ENCODE measurements at places on chromosomes 3 and 15.
A peak's percentile ranks its signal among the peaks of the same experiment; 100 is the strongest.

DNA sequence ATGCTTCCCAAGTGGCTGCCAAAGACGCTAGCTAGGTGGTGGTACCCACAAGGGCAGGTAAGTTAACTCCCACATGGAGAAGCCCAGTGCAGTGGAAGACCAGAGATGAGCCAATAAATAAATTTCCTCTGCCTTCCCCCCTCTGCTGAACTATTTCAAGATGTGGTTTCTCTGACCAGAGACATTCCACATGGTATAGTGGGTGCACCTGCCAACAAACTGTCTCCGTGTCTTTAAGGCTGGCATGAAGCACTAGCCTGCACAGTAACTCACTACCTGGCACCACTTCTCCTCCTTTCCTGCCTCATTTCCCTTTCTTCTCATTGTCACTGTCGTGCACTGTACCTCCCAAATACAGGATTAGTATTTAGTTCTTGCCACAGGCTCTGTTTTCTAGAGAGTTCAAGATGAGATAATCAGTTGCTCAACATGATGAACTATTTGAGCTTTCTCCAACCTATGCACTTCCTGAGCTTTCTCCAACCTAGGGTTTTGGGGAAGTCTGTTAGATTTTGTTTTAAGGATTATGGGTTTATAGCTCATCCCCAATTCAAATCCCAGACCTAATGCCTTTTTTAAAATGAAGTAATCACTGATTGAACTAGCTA, 8.4 kb upstream of the CRTAP start:
- DNase-seq = no peak

- DNase-seq = no peak
Measured at GRCh38 chr3:182978387-182978786, 2.0 kb downstream of the DCUN1D1 start.

- DNase-seq = peak; percentile 60
Measured at GRCh38 chr3:161273589-161274218, 52.6 kb downstream of the NMD3 start.

DNA sequence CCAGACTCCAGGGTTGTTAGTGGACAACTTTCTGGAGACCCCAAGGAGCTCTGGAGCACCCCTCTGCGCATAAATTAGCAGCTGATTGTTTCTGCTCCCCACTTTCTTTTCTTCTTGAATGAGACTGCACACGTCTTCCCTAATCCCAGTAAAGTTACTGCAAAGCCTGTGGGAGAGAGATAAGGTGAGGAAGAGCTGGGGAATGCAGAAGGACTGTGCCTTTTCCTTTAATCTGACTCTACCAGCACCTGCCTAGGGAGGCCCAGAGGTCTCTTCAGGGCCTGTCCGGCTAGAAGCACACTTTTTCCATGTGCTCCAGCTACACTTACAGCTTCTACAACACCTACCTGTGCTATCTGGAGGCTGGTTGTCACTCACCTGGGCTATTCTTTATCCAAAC, 143.8 kb downstream of the KCNMB2 start:
- no peak for DNase-seq

DNA sequence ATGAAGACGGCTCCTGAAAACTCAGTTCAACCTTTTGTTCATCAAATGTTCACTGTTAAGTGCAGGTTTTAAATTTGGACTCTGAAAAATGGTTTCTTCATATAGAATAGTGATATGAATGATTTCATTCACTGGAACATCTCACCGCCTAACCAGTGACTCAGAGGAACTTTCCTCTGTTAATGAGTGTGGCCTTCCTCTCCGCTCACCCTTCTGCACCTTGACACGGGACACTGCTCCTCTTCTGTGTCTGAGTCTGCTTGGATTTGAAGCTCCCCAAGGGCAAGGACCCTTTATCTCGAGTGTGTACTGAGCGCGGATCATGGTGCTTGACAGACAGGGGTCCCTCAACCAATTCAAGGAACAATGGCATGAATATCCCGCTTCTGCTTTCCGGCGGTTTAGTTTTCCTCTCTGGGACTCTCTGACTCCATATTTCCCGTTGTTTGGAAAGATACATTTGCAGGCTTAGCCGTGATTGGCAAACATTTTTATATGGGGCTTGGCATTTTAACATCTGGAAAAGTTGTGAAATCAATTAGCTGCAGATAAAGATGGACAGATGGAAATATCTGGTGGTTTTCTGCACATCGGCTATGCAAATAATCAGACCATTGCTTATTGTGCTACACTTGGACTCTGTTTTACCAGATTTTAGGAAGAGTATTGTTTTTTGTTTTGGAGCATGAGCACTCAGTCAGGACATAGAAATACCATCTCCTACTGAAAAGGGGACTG, 20.9 kb downstream of the KBTBD8 start:
- no peak for DNase-seq

DNA sequence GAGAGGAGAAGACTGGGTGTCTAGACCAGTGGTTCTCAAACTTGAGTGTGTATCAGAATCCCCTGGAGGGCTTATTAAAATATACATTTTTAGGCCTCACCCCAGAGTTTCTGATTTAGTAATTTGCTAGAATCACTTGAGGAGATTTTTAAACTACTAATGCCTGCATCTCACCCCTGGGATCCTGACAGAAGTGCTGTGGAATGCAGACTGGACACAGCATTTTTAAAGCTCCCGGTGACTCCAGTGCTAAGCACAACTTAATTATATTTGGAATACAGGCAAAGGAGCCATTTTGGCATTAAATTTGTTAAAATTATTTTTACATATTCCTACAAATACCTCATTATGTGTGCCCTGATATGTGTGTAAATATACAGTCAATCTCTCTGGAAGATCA, 26.7 kb upstream of the COL6A6 start:
- no peak for DNase-seq

DNA sequence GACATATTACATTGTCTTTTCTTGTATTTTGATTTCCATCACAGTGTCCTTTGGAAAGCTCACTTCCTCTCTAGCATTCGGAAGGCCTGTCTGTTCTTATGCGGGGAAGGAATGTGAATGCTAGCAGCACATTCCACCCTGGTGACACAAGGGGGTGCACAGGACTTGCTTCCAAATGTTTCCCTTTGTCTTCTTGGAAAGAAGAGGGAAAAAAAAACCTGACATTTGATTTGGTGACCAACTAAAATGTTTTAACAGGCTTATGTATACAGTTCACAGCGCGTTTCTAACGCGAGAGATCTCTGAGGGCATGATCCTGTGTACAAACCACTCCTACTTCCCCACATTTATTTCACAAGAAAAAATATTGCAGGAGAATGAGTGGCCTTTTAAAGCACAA, 107.6 kb upstream of the FXR1 start:
- peak; percentile 86 for DNase-seq

- no peak for DNase-seq
Measured at GRCh38 chr15:68816795-68817303, 3.8 kb downstream of the ANP32A start.

Data from NCI-H2081 (cell line).